ENCODE measurements at places on chromosomes 16 and 17. TPM values are rescaled to one million over a fixed set of nuclear protein-coding genes. Genes with fewer than 3 reads are reported as not detected.

DNA sequence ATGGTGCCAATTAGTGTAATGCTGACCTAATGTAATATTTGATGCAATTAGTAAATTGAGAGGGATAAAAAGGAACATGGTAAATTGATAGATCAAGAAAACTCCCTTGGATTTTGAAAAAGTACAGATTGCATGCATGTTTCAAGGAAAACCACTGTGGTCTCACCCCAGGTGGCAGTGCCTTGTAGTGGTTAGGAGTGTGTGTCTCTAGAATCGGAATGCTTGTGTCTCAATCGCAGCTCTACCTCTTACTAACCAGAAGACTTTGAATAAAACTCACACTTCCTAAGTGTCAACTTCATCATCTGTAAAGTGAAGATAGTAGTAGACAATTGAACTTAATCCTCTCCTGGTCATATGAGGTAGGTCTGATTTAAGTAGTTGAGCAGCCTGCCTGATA, 128.9 kb upstream of the GOT2 start:
- no peaks in the 10 kb centered on the region for H3K36me3 ChIP-seq
- no peaks in the 10 kb centered on the region for H3K4me1 ChIP-seq
- H3K4me3 ChIP-seq: no peak overlapping the region
- no peaks in the 10 kb centered on the region for H3K27me3 ChIP-seq
- no peak overlapping the region for H3K27ac ChIP-seq

GRCh38 chr16:56373003-56373402, 52.3 kb downstream of the AMFR start:
- H3K4me3 ChIP-seq: no peak overlapping the region
- peaks cover 7% of the 10 kb centered on the region for H3K4me1 ChIP-seq
- H3K36me3 ChIP-seq: no peaks in the 10 kb centered on the region
- H3K27ac ChIP-seq: no peak overlapping the region
- no peaks in the 10 kb centered on the region for H3K27me3 ChIP-seq

- H3K36me3 ChIP-seq: no peaks in the 10 kb centered on the region
- H3K27me3 ChIP-seq: no peaks in the 10 kb centered on the region
- H3K4me3 ChIP-seq: no peak overlapping the region
- H3K4me1 ChIP-seq: no peaks in the 10 kb centered on the region
These were observed 100.6 kb upstream of the METRNL start for GRCh38 chr17:82978765-82979349.

DNA sequence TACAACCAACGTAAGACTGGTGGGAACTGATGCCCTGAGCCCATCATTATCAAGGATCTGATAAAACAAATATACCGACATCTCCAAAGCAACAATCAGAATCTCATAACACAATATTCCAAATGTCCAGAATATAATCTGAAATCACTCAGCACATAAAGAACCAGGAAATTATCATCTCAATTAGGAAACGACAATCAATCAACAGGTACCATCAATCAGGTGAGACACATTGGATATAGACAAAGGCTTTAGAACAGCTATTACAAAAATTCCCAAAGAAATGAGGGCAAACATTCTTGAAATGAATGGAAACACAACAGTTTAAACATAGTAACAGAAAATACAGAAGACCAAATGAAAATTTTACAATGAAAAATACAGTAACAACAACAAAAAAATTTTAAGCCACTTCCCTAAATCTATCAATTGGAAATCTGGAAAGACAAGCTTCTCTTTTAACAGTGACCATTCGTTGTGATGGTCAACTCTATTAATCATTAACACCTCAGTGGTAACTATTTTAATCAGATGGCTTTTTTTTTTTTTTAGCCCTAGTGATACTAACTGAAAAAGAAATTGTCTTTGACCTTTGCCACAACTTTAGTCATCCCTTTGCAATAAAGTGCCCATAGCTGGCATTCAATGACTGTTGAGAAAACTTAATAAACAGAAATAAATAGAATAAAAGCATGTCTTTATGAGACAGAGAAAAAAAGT, 70.4 kb downstream of the USP32 start:
- H3K36me3 ChIP-seq: no peaks in the 10 kb centered on the region
- DNase-seq: no peak
- H3K27me3 ChIP-seq: no peaks in the 10 kb centered on the region
- H3K27ac ChIP-seq: no peak overlapping the region

DNA sequence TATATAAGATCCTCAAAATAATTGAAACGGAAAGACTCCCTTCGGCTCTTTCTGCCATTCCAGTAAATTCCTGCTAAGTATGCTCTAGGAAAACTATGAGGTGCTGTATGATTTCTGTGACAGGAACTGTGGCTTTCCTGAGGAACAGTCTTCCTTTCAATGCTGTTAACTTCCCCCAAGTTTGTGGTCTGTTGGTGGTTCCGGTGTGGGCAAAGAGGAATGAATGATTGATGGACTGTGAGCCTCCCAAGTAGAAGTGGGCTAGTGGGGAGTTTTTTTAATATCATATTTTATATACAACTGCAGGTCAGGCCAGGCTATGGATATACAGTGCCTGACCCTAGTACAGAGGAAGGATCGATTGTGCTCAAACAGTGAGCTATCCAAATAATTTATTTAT, 560.7 kb upstream of the RBFOX1 start:
- H3K36me3 ChIP-seq: no peaks in the 10 kb centered on the region
- H3K4me1 ChIP-seq: no peaks in the 10 kb centered on the region
- H3K27me3 ChIP-seq: no peaks in the 10 kb centered on the region
- no peak overlapping the region for H3K27ac ChIP-seq
- DNase-seq: no peak

DNA sequence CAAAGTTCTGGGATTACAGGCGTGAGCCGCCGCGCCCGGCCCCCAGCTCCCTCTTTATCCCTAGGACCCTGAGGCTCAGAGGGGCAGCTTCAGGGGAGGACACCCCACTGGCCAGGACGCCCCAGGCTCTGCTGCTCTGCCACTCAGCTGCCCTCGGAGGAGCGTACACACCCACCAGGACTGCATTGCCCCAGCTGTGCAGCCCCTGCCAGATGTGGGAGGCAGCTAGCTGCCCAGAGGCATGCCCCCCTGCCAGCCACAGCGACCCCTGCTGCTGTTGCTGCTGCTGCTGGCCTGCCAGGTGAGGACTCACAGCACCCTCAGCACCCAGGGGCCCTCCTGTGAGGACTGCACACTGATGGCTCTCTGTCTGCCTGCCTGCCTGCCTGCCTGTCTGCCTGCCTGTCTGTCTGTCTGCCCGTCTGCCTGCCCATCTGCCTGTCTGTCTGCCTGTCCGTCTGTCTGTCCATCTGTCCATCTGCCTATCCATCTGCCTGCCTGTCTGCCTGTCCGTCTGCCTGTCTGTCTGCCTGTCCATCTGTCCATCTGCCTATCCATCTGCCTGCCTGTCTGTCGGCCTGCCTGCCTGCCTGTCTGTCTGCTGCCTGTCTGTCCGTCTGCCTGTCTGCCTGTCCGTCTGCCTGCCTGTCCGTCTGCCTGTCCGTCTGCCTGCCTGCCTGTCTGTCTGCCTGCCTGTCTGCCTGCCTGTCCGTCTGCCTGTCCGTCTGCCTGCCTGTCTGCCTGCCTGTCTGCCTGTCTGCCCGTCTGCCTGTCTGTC, 5.0 kb downstream of the GCGR start:
- no peaks in the 10 kb centered on the region for H3K4me1 ChIP-seq
- no peak for DNase-seq
- H3K27ac ChIP-seq: no peak overlapping the region
- H3K36me3 ChIP-seq: no peaks in the 10 kb centered on the region

DNA sequence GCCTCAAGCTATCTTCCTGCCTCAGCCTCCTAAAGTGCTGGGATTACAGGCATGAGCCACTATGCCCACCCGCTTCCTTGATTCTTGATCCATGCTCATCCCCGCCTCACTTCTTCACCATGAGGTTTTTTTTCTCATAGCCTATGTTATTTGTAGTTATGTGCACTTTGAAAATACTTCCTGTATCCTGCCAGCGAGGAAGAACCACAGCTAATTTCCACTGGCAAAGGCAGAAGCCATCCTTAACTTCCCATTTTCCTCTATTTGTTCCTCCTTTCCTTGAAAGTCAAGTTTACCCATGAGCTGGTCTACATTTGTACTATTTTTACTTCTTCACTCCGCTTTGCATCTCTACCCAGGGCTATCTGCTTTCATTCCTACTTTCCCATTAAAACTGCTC, 189.7 kb upstream of the ZFHX3 start:
- H3K4me3 ChIP-seq: no peak overlapping the region
- H3K27me3 ChIP-seq: no peaks in the 10 kb centered on the region
- no peaks in the 10 kb centered on the region for H3K36me3 ChIP-seq
- no peak overlapping the region for H3K27ac ChIP-seq

DNA sequence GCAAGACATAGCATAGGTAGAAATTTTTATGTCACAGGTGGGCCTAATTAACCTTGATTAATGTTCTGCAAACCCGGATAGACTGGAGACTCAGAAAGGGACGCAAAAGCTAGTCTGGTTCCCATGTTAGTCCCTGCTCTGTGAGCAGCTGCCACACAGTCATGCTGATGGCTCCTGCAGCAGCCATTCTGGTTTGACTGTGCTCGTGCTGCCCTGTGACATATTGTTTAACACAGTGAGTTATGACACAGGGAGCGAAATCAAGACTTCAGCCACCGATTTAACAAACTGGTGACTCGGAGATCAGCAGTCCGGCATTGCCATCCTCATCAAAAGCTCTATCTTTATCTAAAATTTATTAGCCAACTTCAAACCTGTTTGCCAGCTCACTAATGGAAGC, 169.8 kb downstream of the WWOX start:
- no peaks in the 10 kb centered on the region for H3K4me1 ChIP-seq
- no peaks in the 10 kb centered on the region for H3K36me3 ChIP-seq
- no peak overlapping the region for H3K27ac ChIP-seq
- no peak for DNase-seq
- no peak overlapping the region for H3K4me3 ChIP-seq
- no peaks in the 10 kb centered on the region for H3K27me3 ChIP-seq

DNA sequence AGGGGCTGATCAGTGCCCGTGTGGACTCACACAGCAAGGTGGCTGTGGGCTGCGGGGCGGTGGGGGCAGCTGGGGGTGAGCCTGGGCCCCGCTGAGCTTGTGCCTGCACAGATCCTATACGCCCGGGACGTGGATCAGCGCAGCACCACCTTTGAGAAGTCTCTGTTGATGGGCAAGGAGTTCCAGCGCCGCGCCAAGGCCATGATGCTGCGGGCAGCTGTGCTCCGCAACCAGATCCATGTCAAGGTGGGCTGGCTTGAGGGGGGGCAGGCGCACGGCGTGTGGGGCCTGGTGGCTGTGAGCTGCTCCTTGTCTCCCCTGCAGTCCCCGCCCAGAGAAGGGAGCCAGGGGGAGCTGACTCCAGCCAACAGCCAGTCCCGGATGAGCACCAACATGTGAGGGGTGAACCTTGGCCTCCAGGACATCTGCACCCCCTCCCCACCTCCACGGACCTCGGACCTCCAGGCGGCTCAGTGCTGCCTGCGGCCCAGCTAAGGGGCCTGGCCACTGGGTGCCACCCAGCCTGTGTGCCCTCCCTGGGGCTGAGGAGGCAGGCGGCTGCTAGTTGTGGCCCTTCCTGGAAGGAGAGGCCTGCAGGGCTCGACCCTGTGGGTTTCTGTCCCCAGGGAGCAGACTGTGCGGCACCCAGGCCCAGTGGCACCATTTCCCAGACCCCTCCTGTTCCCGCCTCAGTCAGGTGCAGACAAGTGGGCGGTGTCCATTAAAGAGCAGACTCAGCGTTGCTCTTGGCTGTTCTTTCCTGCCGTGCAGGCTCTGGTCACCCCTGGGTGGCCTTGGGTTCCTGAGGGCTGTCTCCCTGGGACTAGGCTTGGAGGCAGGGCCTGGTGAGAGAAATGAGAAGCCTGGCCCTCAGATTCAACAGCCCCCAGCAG, 5.3 kb downstream of the GPS1 start:
- no peaks in the 10 kb centered on the region for H3K27me3 ChIP-seq
- H3K27ac ChIP-seq: no peak overlapping the region
- H3K36me3 ChIP-seq: no peaks in the 10 kb centered on the region
- H3K4me1 ChIP-seq: no peaks in the 10 kb centered on the region
- no peak overlapping the region for H3K4me3 ChIP-seq
- no peak for DNase-seq

GRCh38 chr16:12002447-12003006, 26.0 kb downstream of the SNX29 start:
- H3K4me3 ChIP-seq: no peak overlapping the region
- no peak for DNase-seq
- H3K27ac ChIP-seq: peak overlapping the region; percentile 10

- no peak overlapping the region for H3K27ac ChIP-seq
- H3K36me3 ChIP-seq: no peaks in the 10 kb centered on the region
- no peak overlapping the region for H3K4me3 ChIP-seq
- no peaks in the 10 kb centered on the region for H3K27me3 ChIP-seq
- H3K4me1 ChIP-seq: peaks cover 4% of the 10 kb centered on the region
These were observed 7.4 kb downstream of the FAM171A2 start for GRCh38 chr17:44356241-44356640.

GRCh38 chr16:48946686-48947370, 334.8 kb downstream of the CBLN1 start:
- no peaks in the 10 kb centered on the region for H3K36me3 ChIP-seq
- H3K27me3 ChIP-seq: no peaks in the 10 kb centered on the region
- peak overlapping the region; percentile 73 for H3K27ac ChIP-seq
- DNase-seq: peak; percentile 68
- H3K4me3 ChIP-seq: no peak overlapping the region
- H3K4me1 ChIP-seq: no peaks in the 10 kb centered on the region

DNA sequence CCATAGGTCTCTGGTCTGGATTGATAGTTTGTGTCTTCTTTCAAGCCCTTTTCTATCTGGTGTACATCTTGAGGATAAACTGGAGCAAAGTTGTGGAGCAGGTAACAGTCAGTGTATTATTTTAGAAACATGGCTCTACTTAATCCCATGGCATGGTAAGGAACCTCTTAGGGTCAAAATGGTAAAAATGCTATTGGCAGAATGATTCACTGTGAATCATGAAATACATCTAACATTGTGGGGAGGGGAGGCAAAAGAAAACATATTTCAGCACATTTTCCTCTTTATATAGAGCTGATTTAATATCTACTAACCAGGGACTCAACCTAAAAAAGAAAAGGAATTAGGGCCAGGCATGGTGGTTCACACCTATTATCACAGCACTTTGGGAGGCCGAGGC, 17.9 kb upstream of the ALDH3A2 start:
- H3K4me1 ChIP-seq: no peaks in the 10 kb centered on the region
- no peak overlapping the region for H3K4me3 ChIP-seq
- no peak for DNase-seq
- no peak overlapping the region for H3K27ac ChIP-seq
- no peaks in the 10 kb centered on the region for H3K36me3 ChIP-seq

Gene MRPL58
- total RNA-seq: 18.2 TPM

Gene IRX3
- total RNA-seq: 15.0 TPM

Gene GSG1L
- total RNA-seq: not detected

Gene MSRB1
- 5.6 TPM for total RNA-seq

Gene SOX15
- not detected for total RNA-seq

Gene MPDU1
- total RNA-seq: 2.6 TPM

Data from uterus (tissue), 4 donors.